Endothelial cell of umbilical vein (primary cell): ENCODE measurements at places on chromosomes 12 and 14. TPM values are rescaled to one million over a fixed set of nuclear protein-coding genes. Genes with fewer than 3 reads are reported as not detected.
A peak's percentile ranks its signal among the peaks of the same experiment; 100 is the strongest.

GRCh38 chr14:73241481-73242165 lies 4.3 kb downstream of the PAPLN start:
- DNase-seq, result no peak

- DNase-seq, result peak; percentile 52
Observed at GRCh38 chr12:92151916-92152315, 6.3 kb upstream of the BTG1 start.

DNA sequence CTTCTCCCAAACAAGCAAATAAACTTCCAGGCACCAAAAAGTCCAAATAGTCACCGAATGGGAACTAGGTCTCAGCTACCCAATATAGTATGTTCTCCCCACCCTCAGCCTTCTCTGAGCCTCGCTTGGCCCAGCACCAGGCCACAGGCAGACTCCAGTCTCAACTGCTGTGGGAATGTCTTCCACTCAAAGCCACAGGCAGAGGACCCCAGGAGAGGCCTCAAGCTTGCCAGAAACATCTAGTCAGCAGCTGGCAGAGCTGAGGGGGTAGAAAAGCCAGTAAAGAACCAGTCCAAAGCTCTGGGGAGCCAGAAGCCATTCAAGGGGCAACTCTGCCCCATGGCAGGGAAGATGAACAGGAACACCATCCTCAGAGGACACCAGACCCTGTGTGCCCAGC lies 41.8 kb downstream of the FMNL3 start:
- no peak for DNase-seq

DNA sequence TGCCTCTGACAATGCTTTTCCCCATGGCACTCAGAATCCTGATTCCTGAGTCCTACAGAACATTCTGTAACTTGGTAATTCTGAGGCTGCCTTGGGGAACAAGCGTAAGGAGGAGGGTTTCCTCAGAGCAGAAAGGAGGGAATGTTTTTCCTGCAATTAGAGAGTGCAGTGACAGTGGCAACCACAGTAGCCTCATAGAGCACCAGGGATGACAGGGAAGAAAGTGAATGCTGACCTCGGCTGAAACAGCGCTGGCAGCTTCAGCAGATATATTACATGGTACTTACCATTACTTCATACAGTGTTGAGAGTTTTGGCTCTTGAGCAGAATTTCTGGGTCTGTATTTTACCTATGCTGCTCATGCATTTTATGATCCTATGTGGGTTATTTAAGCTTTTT lies 757.1 kb downstream of the NRXN3 start:
- no peak for DNase-seq

- DNase-seq, result no peak
Observed at GRCh38 chr14:99691111-99691885, 7.2 kb downstream of the CYP46A1 start.

DNA sequence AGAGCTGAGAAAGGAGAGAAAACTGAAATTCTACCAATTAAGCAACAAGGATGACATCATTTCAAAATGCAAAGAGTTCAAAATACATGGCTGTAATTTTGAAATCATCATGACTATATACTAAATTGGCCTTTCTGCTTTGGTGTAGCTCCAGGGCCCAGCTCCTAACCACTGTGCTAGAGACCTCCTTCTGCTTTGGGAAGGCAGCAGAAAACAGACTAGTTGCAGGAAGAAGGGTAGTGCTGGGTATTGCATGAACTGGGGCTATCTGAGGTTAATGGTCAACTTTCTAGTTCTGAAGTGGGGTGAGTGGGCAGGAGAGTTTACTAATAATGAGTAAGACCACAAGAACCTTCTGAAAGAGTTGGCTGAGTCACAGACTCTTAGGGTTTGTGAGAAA lies 66.2 kb downstream of the PTGER2 start:
- no peak for DNase-seq

DNA sequence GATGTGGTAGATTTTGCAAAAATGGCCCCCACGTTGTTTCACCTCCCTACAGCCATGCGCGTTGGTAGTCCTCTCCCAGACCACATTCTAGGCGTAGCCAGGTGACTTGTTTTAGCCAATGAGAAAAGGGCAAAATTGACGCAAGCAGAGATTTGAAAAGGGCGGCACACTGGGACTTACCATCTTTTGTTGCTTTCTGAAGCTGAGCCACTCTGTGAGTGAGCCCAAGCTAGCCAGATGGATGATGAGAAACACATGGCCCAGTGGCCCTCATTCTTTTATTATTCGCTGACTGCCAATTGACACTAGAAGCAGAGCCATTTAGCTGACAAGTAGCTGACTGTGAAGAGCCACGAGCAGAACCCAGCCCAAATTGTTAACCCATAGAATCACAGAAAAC lies 142.0 kb upstream of the GZMB start:
- no peak for DNase-seq

DNA sequence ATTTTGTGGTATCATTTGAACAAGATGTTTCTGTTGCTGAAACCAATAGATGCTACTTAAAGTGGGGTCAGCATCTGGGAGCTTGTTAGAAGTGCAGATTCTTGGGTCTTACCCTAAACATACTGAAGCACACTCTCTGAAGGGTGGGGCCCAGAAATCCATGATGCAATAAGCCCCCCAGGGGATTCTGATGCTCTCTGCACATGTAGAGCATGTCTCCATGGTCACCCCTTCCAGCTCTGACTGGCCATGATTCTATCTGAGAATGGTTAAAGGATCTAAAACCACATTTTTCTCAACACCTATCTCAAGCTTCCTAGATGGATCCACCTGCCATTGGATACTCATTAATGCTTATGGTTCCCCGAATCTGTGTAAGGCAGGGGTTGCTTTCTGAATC lies 20.4 kb downstream of the JDP2 start:
- no peak for DNase-seq

GRCh38 chr14:66652525-66653106 lies 144.7 kb downstream of the GPHN start:
- no peak for DNase-seq

GRCh38 chr12:45553204-45553603 lies 176.3 kb upstream of the ARID2 start:
- DNase-seq, result no peak

DNA sequence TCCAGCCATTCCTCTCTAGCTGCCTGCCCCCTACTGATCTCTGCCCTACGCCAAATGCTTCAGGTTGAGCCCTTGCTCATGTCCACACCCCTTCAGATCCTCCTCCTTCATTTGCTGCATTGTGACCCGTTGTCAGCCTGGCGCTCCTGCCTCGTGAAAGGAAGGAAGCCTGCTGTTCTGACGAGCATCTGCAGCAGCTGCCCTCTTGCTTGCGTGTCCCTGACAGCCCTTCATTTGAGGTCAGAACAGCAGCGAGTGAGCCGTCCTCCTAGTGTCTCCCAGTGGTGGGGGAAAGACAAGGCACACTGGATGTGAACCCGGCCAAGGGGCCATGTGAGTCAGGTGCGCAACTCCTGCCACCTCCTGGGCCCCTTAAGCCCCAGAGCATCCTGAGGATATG lies 3.0 kb upstream of the PIANP start:
- no peak for DNase-seq

DNA sequence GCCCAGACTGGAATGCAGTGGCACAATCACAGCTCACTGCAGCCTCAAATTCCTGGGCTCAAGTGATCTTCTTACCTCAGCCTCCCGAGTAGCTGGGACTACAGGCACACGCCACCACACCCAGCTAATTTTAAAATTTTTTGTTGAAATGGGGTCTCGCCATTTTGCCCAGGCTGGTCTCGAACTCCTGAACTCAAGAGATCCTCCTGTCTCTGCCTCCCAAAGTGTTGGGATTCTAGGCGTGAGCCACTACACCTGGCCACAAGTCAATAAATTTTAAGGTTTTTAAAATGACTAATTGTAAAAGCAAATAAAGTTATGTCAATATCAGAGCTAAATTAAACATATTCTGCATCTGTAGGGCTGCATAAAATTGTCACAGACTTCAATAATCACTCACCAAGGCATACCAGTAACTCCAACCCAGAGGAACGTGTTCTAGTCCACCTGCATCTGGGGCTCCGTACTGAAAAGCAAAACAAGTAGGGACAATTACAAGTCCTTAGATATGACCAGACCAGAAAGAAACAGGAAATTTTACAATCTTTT lies 13.9 kb downstream of the GNS start:
- DNase-seq, result no peak

DNA sequence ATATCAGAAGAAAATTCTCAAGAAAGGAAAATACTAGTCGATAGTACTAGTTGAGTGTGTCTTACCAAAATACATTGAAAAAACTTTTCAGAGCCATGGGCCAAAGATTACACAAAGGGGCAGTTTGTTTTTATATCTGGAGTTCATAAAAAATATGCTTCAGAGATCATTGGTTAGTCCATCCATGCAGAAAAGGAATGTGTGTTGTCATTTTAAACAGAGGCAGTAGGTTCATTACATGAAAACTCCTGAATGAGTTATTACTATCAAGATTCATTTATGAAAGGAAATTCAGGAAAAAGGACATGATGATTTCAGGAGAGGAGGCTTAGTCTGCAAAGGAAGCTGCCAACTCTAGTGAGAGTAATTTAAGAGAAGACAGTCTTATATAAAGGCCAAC lies 354.8 kb downstream of the AEBP2 start:
- no peak for DNase-seq

GRCh38 chr12:95787274-95787818 lies 3.2 kb downstream of the NTN4 start:
- DNase-seq, result no peak

- peak; percentile 51 for DNase-seq
Observed at GRCh38 chr14:100304825-100305323, 1.4 kb downstream of the SLC25A29 start.

DNA sequence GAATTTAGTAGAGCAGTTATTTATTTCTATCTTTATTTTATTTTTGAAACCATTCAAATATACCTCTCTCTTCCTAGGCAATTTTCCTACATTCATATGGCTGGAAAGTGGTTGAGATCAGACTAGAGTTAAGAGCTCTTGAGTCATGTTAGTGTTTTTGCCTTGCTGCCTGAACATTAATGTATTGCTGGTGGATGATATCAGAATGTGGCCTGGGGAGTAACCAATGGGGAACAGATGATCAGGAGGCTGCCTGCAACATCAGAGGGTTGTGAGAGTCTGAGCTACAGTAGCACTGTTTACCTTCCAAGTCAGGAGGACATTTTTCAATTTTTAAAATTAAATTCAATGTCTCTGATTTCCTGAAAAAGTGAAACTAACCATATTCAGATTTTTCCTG lies 166.3 kb upstream of the TRHDE start:
- DNase-seq, result no peak

DNA sequence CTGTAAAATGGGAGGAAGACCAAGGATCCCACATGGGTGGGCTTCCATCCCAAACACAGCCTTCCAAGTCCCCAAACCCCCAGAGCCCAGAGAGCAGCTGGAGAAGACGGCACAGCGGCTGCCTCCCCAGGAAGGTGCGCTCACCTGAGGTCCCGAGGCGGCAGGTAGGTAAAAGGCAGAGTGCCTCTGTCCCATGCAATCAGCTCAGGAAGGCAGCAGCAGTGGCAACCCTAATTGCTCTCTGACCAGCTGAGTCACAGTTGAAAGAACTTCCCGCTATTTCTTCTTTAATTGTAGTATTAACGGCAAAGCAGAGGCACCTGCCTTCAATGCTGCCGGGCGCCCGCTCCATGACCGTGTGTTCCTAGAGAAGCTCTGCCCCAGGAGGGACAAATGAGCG lies 91.1 kb upstream of the BCL11B start:
- no peak for DNase-seq

- DNase-seq, result no peak
Observed at GRCh38 chr14:29684926-29685325, 242.7 kb downstream of the PRKD1 start.

DNA sequence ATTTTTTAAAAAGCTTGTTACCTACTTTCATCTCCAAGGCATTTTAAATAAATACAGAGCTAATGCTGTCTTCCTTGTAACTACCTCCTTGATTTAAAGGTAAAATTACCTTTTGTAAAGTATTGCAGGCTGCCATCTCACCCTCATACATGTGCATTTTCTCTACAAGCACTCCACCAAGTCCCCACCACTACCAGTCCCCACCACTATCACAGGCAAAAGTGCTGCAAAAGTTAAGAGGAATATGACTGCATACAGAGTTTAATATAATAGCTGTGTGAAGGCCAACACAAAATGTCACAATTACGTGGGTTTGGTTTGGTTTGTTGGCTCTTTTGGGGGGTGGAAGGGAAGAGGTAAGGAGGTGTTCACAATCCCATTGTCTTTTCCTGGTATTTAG lies 9.6 kb downstream of the SIX1 start:
- DNase-seq, result no peak

DNA sequence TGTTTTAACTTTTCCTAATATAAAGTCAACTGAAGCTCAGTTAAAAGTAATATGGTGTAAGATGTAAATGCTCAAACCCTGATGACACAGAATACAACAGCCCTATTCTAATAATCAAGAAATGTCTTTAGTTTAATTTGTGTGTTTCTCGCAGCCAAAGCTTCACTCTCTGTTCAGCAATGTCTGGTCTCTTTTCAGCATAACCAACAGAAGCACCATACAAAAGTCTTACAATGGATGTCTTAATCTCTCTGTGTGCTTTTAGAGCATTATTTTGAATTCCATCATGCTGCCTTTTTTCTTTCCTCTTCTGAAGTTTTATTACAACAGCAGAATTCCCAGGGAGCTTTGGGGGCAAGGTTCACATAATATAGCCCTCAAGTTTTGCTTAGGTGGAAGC lies 210.2 kb upstream of the NPAS3 start:
- DNase-seq, result no peak

DNA sequence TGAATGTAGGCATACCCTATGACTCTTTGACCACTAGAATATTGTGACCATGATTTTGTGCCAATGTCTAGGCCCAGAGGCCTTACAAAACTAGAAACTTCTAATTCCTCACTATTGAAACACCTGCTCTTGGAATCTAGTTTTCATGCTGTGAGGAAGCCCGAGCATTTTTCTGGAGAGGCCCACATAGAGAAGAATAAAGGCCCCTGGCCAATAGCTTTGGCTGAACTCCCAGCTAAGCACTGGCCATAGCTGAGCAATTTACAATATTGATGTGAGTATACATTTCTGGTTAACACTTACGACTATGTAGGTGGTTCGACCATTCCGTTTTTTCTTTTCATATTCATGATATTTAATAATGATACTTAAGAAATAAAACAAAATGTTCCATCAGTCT lies 190.3 kb downstream of the KCNH5 start:
- no peak for DNase-seq

- no peak for DNase-seq
Observed at GRCh38 chr14:74244115-74244514, 4.9 kb downstream of the VSX2 start.

- no peak for DNase-seq
Observed at GRCh38 chr14:29663281-29663801, 264.3 kb downstream of the PRKD1 start.

- DNase-seq, result no peak
Observed at GRCh38 chr14:102085488-102085887, 1.4 kb downstream of the HSP90AA1 start.

CCDC196 gene
- not detected in 2 replicates for total RNA-seq

ZDHHC22 gene
- 0.24 and 0.28 TPM in 2 replicates for total RNA-seq

METAP2 gene
- 89.1 and 105 TPM in 2 replicates for total RNA-seq

TAS2R19 gene
- 3.1 and 4.1 TPM in 2 replicates for total RNA-seq

SERPINA1 gene
- total RNA-seq, result not detected in 2 replicates

CEBPE gene
- not detected in 2 replicates for total RNA-seq

GLIPR1 gene
- total RNA-seq, result 74.1 and 98.8 TPM in 2 replicates

KRT81 gene
- total RNA-seq, result not detected in 2 replicates

SOAT2 gene
- total RNA-seq, result not detected in 2 replicates
